ENCODE measurements at places on chromosomes 4 and X.

DNA sequence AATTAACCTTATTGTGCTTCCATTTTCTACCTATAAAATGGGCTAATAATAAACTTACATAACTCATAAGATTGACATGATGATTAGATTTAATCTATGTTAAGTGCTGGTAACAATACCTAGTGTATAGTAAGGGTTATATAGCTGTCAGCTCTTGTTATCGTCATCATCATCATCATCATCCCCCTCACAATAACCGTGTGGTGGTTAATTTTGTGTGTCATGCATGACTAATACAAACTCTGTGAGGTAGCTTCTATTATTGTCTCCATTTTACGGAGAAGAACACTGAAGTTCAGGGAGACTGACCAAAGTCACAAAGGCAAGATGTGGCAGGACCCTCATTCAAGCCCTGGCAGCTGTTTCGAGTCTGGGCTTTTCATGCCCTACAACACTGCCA, 211.3 kb downstream of the PALLD start:
- DNase-seq = no peak

DNA sequence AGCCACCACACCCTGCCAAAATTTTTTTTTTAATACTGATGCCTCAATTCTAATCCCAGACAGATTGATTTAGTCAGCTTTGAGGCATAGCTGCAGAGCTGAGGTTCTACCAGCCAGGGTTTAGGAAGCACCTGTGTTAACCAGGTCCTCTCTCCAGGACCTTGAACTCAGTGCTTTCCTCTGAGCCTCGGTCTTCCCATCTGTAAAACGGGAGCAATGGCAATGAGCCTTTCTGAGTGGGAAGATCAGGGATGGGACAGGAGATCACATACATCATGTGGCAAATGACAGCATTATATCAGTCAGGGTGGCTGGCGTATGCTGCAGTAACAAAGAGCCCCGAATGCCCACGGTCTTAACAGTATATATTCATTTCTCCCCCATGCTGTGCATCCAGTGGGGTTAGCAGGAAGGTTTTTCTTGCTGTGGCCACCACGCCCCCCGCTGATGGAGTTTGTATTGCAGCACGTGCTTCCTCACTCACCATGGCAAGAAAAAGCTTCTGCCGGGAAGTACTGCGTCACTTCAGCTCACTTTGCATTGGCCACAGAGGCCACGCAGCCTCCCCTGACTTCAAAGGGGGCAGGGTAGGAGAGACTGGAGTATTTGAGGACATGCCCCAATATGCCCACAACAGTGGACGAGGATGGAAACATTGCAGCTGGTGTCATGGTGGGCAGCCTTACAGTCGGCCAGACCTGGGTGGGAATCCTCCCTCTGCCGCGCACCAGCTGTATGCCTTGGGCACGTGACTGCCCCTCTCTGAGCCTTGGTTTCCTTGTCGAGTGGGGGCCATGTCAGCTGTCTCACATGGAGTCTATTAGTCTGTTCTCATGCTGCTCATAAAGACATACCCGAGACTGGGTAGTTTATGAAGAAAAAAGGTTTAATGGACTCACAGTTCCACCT, 24.1 kb upstream of the MRFAP1 start:
- no peak for DNase-seq

- DNase-seq = no peak
Measured at GRCh38 chr4:6180841-6181631, 19.3 kb downstream of the JAKMIP1 start.

DNA sequence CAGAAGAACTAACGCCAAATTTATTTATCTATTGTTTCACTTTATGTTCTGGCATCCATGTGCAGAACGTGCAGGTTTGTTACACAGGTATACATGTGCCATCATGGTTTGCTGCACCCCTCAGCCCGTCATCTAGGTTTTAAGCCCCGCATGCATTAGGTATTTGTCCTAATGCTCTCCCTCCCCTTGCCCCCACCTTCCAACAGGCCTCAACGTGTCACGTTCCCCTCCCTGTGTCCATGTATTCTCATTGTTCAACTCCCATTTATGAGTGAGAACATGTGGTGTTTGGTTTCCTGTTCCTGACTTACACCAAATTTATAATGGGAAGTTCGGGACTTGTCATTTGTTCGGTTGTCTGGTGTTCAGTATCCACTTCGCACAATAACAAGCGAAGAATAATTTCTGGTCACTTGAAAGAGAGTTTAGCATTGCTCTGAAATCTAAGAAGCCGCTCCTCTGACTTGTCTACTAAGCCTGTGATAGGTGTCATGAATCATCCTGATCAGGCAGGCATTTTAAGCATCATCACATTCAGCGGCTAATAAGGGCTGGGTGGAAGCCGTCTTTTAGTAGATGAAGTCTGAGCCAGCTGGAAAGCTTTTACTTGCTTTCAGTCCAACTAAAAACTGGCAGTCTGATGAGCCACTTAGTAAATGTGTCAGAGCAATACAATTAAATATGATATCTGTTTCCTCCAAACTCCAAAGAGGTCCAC, 1065.7 kb upstream of the PABPC4L start:
- no peak for DNase-seq

Measured in NCI-H345 (cell line).